ENCODE measurements at places on chromosomes 2 and 18. TPM values are rescaled to one million over a fixed set of nuclear protein-coding genes. Genes with fewer than 3 reads are reported as not detected.

DNA sequence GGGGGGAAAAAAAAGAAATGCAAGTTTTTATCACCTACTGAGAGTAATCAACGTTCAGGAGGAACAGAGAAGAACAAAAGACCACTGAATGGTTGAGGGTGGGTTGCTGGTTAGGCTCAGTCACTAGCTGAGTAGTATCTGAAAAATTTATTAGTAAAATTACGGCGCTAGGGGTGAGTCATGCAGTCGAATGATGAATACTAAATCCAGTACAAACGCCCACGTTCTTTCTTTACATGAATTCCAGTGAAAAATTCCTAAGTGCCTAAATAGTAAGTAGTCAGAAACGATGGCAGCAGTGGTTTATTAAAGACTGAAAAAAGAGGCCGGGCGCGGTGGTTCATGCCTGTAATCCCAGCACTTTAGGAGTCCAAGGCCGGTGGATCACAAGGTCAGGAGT, 52.0 kb downstream of the TEKT4 start:
- no peak for DNase-seq

DNA sequence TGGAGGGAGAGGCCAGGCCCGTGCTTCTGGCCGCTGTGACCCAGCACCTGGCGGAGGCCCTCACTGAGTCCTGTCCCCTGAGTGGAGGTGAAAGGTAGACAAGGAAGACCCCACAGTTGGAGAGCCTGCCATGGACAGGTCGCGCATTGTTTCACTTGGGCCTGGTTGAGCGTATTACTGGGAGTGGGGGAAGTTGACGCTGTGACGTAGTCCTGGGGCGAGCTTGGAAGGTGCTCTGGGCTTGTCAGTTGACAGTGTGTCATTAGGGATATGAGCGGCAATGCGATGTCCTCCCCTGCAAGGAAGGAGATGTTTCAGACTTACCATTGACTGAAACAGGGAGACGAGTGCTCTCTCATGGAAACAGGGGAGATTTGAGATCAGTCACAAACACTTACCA, 127.1 kb downstream of the SH3RF3 start:
- no peak for DNase-seq

DNA sequence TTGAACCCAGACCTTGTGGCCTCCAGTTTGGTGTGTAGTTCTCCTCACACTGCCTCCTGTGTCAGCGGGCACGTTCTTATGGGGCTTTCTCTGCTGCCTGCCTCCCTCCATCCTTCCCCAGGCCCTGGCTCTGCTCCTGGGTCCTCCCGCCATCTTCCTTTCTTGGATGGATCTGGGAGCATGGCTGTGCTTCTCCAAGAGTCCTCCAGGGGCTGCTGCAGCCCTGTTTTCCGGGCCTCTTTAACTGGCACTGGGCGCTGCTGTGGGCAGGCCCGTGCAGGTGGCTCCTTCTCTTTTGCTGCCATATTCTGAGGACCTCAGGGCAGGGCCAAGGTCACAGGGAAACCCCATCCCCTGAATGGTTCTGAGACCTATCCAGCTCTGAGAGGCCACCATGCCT, 17.8 kb downstream of the THNSL2 start:
- no peak for DNase-seq

- DNase-seq = no peak
Measured at GRCh38 chr18:45829855-45830254, 4.4 kb downstream of the SIGLEC15 start.

PCARE gene
- total RNA-seq = not detected

DNA sequence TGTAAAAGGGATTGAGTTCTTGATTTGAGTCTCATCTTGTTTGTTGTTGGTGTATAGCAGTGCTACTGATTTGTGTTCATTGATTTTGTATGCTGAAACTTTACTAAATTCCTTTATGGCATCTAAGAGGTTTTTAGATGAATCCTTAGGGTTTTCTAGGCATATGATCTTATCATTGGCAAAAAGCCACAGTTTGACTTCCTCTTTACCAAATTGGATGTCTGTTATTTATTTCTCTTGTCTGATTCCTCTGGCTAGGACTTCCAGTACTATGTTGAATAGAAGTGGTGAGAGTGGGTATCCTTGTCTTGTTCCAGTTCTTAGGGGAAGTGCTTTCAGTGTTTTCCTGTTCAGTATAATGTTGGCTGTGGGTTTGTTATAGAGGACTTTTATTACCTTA, 4.8 kb downstream of the ANKAR start:
- no peak for DNase-seq

GRCh38 chr2:176784633-176785200, 427.9 kb upstream of the HNRNPA3 start:
- no peak for DNase-seq

PLEKHH2 gene
- total RNA-seq = 1.9 TPM

Measured in activated naive CD8-positive, alpha-beta T cell treated with anti-CD3 and anti-CD28 coated beads, Interleukin-2, amount 10 ng/mL, durations not matched to agents 7 days and 5 days (primary cell).